ENCODE measurements at places on chromosomes 13 and 19. TPM values are rescaled to one million over a fixed set of nuclear protein-coding genes. Genes with fewer than 3 reads are reported as not detected.

Gene CYP2A7
- not detected for total RNA-seq

Gene ZNF135
- not detected for total RNA-seq

Gene GPR183
- total RNA-seq = 0.30 TPM

Gene TDRD12
- total RNA-seq = 0.30 TPM

Gene ZNF99
- not detected for total RNA-seq

Gene KIR2DL1
- not detected for total RNA-seq

Gene EGLN2
- 58.6 TPM for total RNA-seq

Gene NBEA
- total RNA-seq = 4.1 TPM

Gene CD79A
- 0.69 TPM for total RNA-seq

Gene CGB2
- 5.0 TPM for total RNA-seq

Measured in HCT116 (cell line).